ENCODE measurements at places on chromosomes 6 and 20.

- no peak for DNase-seq
Measured at GRCh38 chr6:161137839-161138542, 135.9 kb downstream of the AGPAT4 start.

- DNase-seq: no peak
Measured at GRCh38 chr6:11212664-11213063, 19.8 kb downstream of the NEDD9 start.

- no peak for DNase-seq
Measured at GRCh38 chr6:13001927-13002326, 285.4 kb downstream of the PHACTR1 start.

DNA sequence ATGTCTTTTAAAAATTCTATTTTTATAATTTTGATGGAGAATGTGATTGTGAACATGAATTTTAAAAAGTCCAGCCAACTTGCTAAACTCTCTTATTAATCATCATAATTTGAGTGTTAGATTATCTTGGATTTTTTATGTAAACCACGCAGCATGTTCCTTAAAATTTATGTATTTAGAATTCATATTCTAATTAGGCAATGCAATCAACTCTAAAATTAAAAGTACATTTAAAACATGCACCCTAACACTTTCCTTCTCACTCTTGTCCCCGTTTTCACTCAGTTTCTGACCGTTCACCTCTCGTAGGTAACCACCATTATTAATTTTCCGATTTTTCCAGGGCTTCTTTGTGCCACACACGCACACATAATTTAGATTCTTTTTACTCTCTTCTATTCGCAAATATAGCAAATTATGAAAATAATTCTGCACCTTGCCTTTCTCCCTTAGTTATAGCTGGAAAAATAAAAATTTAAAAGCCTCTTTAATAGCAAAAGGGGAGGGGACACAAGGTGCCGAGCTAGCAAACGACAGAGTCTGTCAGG lies 329 bp upstream of the ZKSCAN3 start:
- DNase-seq: no peak

DNA sequence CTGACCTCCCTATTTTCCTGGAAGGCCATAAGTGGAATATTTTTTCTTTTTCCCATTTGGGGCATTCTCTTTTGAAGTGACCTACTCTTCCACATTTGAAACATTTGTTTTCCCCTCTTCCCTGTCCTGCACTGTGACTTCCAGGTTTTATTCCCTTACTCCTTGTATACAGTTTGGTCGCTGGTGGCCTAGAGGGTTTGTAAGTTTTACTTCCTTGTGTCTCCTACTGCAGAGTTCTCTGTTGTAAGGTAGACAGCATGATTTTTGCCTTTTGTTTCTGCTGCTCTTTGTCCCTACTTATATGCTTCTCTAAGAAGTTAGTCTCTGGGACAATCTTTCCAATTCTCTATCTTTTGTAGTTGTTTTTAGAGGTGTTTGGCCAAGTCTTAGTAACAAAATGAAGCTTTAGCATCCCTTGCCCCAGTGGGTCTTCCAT lies 7.4 kb upstream of the ZNFX1 start:
- DNase-seq: no peak

- DNase-seq: no peak
Measured at GRCh38 chr20:4548552-4548951, 173.2 kb upstream of the PRND start.

Measured in HAP-1 (cell line).